ENCODE measurements at places on chromosomes 3 and 15.
A peak's percentile ranks its signal among the peaks of the same experiment; 100 is the strongest.

DNA sequence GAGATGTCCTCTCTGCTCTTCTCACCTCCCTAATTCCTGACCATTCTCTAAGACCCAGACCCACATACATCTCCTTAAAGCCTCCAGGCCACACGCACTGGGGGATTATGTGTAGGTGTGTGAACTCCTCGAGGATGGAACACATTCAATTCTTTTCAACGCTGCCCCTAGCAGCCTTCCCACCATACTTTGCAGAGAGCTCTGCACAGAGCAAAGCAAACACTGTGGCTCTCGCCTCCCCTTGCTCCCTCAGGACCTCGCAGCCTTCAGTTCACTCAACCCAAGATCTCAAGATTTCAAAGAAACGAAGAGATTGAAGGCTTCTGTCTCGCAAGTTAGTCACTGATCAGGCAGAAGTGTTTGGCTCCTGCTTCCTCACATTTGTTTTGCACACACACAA is 6.0 kb downstream of the ACTC1 start:
- no peak for DNase-seq

DNA sequence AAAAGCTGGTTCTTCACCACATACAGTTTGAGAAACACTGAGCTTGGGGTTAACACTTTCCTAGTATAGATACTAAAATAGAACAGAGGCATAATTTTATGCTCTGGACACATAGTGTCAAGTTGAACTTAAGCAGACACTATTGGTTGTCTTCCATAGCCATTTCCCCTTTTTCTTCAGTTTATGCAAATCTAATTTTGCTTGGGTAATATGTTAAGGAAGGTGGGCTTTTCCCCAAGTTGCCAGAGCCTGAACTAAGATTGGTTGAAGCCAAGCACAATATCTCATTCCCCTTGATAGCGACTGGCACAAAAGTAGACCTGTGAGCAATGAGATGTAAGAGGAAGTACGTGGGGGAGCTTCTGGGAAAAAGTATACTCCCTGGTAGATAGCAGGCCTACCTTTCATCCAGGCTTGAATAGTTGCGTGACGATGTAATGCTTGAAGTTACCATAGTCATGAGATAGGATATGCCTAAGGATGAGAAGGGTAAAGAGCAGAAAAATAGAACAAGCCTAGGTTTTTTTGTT is 4.5 kb upstream of the POPDC2 start:
- DNase-seq: no peak

DNA sequence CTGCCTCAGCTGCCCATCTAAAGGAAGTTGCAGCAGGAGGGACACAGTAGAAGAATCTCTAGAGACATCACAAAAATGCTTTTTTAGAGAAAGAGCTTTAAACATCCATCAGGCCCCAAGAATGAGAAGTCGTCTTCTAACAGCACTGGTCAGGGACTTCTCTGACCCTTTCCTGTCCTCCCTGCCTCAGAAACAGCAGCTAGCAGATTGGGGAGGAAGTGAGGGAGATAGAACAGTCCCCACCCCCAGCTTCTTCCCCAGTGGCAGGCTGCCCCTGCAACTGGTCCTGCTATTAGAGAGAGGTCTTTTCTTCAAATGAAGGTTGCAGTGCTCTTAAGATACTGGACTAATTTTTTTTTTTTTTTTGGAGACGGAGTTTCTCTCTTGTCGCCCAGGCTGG is 55.1 kb downstream of the PDE8A start:
- DNase-seq: no peak

DNA sequence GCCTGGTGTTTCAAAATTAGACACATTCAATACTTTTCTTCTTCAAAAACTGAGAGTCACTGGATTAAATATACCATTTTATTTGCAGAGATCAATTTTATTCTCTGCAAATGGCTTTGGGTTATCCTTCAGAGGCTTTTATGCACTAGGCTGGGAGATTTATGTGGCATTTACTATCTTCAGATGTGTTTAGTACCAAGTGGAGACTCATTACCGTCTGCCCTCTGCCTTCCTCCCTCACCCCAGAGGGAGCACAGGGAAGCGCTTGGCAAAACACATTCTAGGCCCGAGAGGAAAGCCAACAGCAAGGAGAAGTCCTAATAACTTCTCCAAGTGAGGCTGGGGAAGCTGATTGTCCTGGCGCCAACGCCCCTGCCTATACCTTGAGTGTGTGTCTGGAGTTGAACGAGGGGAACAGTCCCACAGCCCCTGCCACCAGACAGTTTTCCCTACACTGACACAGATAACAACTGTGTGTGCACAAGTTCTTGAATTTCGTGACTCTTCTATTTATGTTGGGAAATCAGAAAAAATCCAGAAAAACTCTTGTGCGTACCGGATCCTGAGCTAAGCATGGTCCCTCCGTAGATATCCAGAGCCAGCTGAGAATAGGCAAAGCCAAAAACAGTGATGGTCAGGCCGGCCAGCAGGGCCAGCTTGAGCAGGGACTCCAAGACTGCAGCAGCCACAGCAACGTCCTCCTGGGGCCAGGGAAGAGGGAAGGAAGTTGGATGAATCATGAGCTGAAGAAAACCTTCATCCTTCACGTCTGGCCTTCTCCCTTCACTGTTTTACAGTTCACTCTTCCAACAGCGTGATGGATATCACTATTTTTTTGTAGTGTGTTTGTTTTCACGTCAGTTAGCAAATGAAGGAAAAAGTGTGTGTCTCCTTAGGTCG is 26.6 kb downstream of the RFT1 start:
- DNase-seq: no peak

GRCh38 chr3:195870937-195871336 is 37.4 kb downstream of the TNK2 start:
- DNase-seq: no peak

DNA sequence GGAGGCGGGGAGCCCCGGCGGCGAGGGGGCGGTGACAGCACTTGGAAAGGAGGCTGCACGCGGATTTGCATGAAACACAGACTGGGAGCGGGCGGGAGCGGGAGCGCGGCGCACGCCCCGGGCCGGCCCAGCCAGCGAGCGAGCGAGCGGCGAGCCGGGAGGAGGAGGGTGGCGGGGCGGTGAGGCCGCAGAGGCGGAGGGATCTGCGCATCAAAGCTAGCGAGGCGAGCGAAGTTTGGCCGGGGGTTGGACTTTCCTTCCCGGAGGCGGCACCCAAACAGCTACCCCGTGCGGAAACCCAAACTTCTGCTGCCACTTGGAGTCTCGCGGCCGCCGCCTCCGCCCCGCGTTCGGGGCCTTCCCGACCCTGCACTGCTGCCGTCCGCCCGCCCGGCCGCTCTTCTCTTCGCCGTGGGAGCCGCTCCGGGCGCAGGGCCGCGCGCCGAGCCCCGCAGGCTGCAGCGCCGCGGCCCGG is at the start of gene SMAD3:
Gene SMAD3, plus strand, starts transcription at position 72 of the 475 bp plus-strand sequence. CDS start 553 bp downstream, outside the sequence.
- peak; percentile 91 for DNase-seq

- no peak for DNase-seq
Measured at GRCh38 chr15:64895285-64896065, 16.2 kb upstream of the ANKDD1A start.

DNA sequence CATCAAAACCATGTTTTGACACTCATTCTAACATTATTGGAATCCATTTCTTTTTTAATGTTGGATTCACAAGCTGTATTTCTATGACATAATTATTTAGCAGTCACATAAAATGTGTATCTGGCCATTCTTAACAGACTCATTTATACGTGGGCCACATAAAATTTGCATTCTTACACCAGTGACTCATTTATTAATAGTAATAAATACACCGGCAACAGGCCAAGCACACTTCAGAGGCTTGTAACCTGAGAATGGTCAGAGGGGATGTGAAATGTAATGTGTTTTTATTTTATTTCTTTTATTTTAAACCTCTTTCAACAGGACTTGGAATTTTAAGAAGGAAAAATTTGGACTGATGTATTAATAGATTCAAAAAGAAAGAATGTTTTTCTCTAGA is 384.9 kb upstream of the RARB start:
- no peak for DNase-seq

DNA sequence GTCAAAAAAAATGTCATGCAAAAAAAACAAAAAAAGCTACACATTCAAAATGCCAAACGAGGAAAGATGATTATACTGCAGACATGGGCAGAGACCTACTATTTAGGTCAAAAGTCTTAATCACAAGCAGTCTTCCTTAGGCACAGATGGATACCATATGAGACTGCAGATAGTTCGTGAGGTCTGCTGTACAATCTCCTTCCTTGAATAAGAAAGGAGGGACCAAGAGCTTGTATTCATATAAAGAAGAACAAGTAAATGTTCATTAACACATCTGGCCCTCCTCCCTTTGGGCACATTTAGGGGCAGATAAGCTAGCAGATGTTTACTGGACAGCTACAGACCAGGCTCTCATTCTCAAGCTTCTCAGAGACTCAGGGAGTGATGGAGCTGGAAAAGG is 45.3 kb downstream of the ANXA2 start:
- no peak for DNase-seq

DNA sequence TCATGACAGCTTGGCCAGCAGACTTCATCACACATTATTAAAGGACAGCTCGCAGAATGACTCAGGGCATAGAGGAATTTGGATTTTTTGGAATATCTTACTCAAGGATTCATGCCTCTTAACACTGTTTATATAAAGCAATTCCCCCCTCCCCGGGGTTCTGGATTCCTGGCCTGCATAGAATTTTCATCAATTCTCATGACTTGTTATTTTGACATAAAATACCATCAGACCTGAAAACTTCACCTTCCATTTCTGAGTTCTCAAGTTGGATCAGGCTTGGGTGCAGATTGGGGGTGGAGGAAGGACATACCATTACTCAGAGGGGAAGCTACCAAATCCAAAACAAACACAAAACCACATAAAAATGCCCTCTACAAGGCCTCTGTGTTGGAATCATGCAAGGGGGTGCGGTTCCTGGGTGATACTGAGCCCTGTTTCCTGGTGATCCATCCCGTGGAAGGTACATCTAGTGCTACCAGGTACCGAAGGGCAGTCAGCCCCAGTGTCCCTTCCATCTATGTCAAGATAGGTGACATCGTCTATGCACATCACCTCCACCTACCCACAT is 95.3 kb downstream of the DAPK2 start:
- peak; percentile 48 for DNase-seq

GRCh38 chr3:160973067-160973809 is 131.9 kb downstream of the B3GALNT1 start:
- DNase-seq: no peak

- DNase-seq: no peak
Measured at GRCh38 chr3:178028933-178029332, 507.3 kb upstream of the KCNMB2 start.

- no peak for DNase-seq
Measured at GRCh38 chr15:37131621-37132020, 31.3 kb upstream of the MEIS2 start.

DNA sequence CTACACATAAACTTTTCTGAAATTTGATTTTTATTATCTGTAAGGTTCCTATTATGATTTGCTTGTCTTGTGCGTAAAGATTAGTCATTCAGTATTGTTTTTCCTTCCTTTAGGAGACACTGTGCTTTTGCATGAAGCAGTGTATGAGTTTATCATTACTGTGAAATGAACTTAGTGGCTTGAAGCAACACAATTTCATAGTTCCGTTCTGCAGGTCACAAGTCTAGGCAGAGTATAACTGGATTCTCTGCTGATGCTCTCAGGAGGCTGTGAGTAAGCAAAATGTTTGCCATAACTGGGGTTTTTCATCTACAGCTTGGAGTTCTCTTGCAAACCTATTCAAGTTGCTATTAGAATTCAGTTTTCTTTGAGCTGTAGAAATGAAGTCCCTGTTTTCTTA is 1136.1 kb downstream of the OTOL1 start:
- no peak for DNase-seq

DNA sequence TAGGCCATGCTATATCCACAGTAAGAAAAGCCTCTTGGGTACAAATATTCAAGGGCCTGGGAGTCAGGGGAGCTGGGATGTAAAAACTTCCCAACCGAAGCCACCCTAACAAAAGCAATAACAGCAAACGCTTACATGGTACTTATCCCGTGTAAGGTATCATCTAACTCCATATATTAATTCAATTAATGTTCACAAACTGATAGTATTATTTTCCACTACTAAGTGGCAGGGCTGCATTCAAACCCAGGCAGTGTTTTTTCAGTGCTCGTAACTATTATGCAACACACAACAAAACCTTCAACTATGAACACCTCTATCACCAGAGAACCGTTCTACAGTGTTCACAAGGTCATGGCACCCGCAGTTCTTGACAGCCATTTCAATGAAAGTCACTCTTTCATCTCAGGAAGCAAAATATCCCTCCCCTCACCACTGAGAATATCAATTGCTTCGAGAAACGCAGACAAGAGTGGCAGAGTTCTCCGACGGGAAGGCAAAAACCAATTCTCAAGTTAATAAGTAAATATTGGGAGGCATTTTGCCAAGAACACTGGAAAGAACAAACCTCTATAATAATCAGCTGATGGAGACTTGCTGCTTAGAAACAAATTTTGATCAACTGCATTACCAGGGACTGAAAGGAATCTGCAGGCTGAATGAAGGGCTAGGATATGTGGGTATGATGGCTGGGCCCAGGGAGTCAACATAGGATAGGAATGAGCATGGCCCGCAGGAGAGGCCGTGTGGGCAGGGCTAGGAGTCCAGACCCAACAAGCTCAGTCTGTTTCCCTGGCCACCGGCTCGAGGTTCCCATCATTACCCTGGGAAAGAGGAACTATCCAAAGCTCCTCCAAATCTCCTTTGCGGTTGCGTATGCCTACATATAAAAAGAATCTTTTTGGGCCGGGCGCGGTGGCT is 72.3 kb downstream of the XXYLT1 start:
- DNase-seq: no peak

- peak; percentile 56 for DNase-seq
Measured at GRCh38 chr3:53804697-53805462, 41.3 kb downstream of the CHDH start.

GRCh38 chr3:172846103-172846561 is 95.6 kb downstream of the ECT2 start:
- DNase-seq: no peak

DNA sequence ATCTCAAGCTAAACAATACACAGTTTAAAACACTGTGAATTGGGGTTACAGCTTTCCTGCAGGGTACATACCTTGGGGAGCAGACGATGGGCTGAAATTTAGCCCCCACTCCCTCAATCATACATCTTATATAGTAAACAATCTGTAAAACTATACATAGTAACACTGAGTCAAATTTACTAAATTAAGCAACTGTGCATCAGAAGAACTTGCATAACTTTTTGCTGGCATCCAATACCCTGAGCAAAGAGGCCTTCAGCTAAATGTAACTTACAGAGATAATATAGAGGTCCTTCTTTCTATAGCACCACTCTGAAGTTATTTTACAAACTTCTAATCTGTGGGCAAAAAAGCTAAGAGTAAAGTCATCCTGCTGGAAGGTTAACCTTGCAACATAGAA is 603.6 kb upstream of the TGFBR2 start:
- DNase-seq: no peak

GRCh38 chr3:158486200-158486599 is 84.8 kb upstream of the MLF1 start:
- no peak for DNase-seq

GRCh38 chr15:95439922-95440376 is 890.6 kb upstream of the NR2F2 start:
- no peak for DNase-seq

GRCh38 chr15:30929982-30930381 is 26.3 kb downstream of the FAN1 start:
- DNase-seq: no peak

- no peak for DNase-seq
Measured at GRCh38 chr15:69729167-69729748, 276.6 kb downstream of the RPLP1 start.

GRCh38 chr3:140461250-140461649 is 216.6 kb upstream of the TRIM42 start:
- no peak for DNase-seq
